A549 (cell line): ENCODE measurements at places on chromosomes 3 and 15. TPM values are rescaled to one million over a fixed set of nuclear protein-coding genes. Genes with fewer than 3 reads are reported as not detected.

DNA sequence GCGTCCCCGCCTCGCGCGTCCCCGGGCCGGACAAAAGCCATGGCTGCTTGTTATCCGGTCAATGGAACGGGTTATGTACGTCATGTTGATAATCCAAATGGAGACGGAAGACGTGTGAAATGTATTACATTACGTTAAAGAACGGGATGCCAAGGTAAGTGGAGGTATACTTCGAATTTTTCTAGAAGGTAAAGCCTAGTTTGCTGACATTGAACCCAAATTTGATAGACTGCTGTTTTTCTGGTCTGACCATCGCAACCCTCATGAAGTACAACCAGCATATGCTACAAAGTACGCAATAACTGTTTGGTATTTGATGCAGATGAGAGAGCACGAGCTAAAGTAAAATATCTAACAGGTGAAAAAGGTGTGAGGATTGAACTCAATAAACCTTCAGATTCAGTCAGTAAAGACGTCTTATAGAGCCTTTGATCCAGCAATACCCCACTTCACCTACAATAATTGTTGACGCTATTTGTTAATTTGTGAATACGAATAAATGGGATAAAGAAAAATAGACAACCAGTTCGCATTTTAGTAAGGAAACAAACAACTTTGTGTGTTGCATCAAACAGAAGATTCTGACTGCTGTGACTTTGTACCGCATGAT lies 19.8 kb downstream of the WDR73 start:
- DNase-seq: no peak

GRCh38 chr15:51255533-51255932 lies 82.9 kb downstream of the CYP19A1 start:
- no peak for DNase-seq

Gene RHCG
- polyA plus RNA-seq: 3.1 to 3.7 TPM (median 3.6 TPM) in 3 replicates

DNA sequence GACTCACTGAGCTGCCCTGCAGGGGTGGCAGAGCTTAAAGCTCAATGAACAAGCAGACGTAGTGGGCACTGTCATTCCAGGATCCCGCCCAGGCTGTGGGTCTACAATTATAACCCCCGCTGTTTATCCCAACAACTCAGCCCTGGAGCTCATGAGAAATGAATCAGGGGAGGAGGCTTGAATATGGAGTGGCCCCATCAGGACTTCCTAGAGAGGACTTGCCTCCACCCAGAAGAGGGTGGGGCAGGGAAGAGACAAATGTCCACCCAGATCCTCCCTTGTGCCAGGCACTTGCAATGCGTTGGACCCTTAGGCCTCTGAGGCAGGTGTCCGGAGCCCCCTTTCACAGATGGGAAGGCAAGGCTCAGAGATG lies 33.0 kb downstream of the SLC6A20 start:
- DNase-seq: no peak

- DNase-seq: no peak
Observed at GRCh38 chr3:55191911-55192775, 264.3 kb upstream of the LRTM1 start.

GRCh38 chr3:77267589-77267988 lies 227.7 kb downstream of the ROBO2 start:
- DNase-seq: no peak

Gene C3orf85
- polyA plus RNA-seq: not detected in 3 replicates

DNA sequence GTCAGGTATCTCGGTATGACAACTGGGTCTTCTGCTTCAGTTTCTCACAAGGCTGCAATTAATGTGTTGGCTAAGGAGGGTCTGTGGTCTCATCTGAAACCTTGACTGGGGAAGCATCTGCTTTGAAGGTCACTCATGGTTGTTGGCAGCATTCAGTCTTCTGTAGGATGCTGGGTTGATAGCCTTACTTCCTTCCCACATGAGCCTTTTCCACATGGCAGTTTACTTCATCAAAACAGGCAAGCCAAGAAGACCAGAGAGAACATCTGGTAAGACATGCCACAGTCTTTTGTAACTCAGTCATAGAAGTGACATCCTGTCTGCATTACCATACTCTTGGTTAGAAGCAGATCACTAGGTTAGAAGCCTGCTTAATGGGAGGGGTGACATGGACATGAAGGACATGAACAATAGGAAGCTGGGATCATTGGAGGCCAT lies 49.5 kb downstream of the CMC1 start:
- DNase-seq: no peak
